ENCODE measurements at places on chromosomes 6 and 20.

DNA sequence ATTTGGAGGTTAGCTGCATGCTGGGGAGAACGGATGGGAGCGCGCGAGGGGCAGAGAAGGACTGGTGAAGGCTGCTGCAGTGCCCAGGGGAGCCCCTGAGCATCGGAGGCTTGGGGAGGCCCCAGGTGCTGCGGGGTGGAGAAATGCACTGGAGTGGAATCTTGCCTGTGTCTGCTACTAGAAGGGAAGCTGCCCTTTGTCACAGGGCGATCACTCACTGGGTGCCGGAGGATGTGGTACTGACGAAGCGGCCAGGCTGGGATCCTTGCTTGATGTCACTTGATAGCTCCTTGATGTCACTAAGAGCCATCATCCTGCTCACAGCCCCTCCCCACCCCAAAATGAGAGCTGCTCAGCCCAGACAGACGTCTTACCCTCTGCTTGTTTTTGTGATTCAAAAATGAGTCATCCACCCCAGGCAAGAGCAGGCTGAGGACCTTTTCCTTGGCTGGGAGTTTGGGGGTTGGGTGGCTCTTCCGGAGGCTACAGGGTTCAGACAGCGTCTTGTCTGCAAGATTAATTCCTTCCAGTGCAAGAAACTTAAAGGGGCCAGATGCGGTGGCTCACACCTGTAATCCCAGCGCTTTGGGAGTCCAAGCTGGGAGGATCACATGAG, 62.6 kb upstream of the PMEPA1 start:
- DNase-seq = peak; percentile 40

GRCh38 chr6:123636782-123637181, at the start of gene TRDN:
Gene TRDN (minus strand): TSS chr6:123636950. CDS start chr6:123636775, 175 bp downstream.
- no peak for DNase-seq

- DNase-seq = no peak
Measured at GRCh38 chr20:56511926-56512325, 12.6 kb upstream of the FAM209A start.

- peak; percentile 80 for DNase-seq
Measured at GRCh38 chr20:17898548-17898994, 70.0 kb downstream of the SNX5 start.

DNA sequence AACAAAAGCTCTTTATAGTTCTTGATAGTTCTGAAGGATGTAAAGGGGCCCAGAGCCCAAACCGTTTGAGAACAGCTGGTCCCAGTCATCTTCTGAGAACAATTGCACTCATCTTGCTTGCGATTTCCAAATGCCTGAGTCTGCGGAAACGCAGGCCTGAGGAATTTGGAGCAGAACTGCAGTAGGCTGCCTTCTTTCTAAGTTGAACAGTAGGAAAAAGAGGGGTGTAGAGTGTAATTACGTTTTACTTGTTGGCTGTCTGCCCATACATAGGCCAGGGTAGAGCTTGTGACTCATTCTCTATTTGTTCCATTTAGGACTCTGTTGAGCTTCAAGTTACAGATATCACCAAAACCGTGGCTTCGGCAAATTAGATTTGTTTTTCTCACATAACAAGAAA, 42.0 kb upstream of the KIF16B start:
- DNase-seq = no peak
